T-helper 1 cell (primary cell): ENCODE measurements at places on chromosomes 3 and 15.

DNA sequence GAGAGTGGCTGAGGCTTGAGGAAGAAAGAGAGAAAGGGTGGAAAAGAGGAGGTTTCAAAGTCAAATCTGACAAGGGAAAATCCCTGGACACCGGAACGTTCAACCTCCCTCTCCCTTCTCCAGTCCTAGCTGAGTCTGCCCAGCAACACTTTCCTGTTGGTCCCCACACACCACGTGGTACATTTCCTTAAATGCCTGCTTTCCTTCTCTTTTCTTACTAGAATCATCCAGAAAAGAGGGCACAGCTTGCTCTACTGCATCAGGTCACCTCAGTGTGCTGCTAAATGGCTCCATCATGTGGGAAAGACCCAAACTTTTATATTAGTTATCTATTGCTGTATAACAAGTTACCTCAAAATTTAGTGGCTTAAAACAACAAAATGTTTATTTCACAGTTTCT lies 181.2 kb downstream of the NECTIN3 start:
- DNase-seq = no peak

DNA sequence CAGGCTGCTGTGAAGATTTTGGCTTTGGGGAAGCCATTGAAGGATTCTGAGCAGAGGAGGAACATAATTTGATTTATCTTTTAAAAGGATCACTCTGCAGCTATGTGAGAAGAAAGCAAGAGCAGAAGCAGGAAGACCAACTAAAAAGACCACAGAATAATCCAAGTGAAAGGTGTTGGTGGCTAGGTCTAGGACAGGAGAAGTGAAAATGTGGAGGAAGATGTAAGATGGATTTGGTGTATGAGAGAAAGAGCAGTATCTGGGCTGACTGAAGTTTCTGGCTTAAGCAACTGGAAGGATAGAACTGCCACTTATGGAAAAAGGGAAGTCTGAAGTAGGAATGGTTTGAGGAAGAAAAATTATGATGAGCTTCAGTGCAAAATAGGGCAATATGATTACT lies 62.0 kb downstream of the SFMBT1 start:
- no peak for DNase-seq

GRCh38 chr3:15820911-15821310 lies 23.1 kb upstream of the ANKRD28 start:
- no peak for DNase-seq

DNA sequence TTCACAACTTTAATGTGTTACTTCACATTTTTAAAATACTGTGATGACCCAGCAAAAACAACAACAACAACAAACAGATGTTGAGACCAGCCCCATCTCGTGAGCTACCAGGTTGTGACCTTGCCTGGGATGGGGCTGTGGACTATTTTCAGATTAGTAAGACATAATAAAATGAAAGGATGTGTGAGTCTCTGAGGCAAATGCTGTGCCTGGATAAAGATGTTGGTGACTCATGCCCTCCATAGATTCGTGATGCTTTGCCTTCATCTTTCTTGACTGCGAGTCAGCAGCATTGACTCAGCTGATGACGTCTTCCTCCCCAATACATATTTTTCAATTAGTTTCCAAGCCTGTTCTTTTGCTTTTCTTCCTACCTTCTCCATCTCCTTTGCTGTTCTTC lies 453.0 kb upstream of the CFAP20DC start:
- DNase-seq = peak; percentile 66

- no peak for DNase-seq
Observed at GRCh38 chr3:12179441-12179840, 20.7 kb upstream of the TIMP4 start.

- DNase-seq = peak; percentile 70
Observed at GRCh38 chr3:100209948-100210771, 50.6 kb upstream of the TBC1D23 start.

GRCh38 chr3:171614318-171614921 lies 154.2 kb upstream of the TNIK start:
- no peak for DNase-seq

DNA sequence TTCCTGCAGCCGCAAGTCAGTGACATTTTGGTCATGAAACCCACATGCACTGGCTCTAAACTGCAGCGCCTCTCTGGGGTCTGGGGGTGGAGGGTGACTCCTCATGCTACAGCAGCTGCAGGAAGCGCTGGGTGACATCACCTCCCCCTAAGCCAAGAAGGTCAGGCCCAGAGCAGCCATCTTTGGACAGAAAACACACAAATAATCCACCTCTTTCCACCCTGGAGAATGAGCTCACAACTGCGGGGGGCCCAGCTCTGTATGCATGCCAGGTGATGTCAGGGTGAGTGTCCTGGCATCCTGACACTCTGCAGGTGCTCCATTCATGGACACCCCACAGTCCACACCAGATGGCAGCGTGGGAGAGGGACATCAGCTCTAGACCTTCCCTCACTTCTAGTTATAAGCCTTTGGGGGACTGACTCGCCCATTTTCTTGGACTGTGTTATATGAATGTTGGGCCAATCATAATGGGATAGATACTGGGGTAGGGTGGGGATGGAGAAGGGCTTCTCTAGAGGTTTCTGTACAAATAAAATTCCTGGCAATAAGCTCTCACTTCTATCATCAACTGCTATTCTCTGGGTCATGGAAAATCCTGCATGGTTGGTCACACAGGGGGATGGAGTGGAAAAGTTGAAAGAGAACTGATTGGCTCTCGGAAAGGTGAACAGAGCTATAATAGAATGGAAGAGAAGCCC lies 70.7 kb upstream of the THBS1 start:
- no peak for DNase-seq

DNA sequence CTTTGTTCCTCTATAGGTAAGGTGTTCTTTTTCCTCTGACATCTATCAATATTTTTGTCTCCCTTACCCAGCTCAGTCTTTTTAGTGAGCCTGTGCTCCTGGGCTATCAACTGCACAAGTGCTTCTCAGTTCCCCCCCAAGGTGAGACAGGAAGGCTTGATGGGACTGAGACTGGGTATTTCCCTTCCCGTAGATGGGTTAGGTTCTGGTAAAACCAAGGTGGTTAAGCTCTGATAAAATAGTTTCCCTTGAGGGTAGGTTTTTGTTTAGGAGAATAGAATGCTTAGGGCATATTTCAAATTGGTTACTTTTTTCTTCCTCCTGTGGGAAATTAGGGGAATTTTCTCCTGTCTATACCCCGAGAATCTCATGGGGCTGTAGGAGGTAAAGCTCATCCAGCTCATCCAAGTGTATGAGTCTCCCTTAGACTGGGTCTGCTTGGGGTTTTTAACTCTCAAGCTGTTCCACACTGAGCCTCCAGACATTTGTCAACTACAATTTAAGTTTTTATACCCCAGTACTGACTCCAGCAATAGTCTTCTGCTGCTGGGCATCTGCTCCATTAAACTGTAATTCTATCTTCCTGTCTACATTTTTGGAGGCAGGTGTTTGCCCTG lies 44.9 kb downstream of the OXSR1 start:
- DNase-seq = no peak

GRCh38 chr3:25433868-25434267 lies 5.8 kb downstream of the RARB start:
- no peak for DNase-seq

- no peak for DNase-seq
Observed at GRCh38 chr15:68449389-68449788, 17.4 kb upstream of the ITGA11 start.

- peak; percentile 57 for DNase-seq
Observed at GRCh38 chr15:79967298-79968182, 3.5 kb downstream of the BCL2A1 start.

DNA sequence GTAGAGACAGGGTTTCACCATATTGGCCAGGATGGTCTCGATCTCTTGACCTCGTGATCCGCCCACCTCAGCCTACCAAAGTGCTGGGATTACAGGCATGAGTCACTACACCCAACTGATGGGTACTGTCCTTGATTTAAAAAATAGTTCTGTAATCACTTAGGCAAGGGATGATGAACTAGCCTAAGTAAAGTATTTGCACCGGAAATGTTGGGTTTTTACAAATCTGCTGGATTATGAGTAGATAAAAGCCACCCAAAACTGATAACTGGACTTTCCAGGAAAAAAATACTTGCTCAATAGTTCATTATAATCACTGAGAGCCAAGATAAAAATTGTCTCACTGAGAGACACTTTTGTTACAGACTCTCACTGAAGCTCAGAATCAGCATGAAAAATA lies 218.0 kb downstream of the WNT5A start:
- DNase-seq = no peak

GRCh38 chr3:178907081-178907480 lies 164.5 kb downstream of the ZMAT3 start:
- DNase-seq = no peak

DNA sequence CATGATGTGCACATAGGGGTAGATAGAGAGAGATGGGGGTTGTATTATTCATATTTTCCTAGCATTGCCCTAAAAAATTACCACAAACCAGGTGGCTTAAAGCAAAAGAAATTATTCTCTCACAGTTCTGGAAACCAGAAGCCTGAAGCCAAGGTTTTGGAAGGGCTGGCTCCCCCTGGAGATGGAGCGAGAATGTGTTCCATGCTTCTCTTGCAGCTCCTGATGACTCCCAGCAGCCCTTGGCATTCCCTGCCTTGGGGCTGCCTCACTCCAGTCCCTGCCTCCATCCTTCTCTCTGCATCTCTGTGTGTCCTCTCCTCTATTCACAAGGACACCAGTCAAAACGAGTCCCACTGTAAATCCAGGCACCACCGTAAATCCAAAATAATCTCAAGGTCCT lies 91.5 kb upstream of the FAM174B start:
- DNase-seq = no peak

- no peak for DNase-seq
Observed at GRCh38 chr3:41866298-41866697, 95.6 kb downstream of the ULK4 start.

DNA sequence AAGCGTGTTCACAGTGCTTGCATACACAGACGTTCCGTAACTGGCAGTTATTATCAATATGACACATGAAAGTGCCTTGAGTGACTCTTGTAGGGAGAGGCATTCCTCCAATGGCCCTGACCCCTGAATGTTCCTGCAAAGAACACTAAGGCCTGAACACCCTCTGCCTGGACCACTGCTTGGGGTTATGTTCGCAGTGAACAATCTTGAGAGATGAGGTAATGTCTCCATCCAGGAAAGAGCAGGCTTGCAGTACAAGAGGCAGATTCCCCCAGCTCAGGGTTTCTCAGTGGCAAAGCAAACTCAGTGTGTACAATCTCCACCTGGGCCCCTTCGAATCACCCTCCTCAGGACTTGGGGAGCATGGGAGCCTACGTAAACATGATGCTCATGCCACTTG lies 324.6 kb downstream of the MAGI1 start:
- no peak for DNase-seq

- DNase-seq = no peak
Observed at GRCh38 chr15:74200412-74200815, 2.2 kb downstream of the STRA6 start.

DNA sequence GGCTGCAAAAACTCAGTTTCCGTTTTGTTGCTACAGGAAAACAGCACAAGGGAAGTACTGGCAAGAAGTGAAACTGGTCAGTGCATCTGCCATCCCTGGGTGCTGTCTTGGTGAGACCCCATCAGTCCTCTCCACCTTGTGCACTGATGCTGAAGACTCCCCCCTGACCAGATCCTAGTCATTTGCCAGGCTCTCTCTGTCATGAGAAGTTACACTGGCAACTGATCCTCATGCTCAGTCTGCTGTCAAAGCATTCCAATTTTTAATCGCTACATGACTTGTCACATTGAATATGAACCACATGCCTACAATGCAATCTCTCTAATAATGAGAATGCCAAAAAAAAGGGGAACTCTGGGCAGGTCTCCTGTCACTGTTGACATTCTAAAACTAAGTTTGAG lies 296.5 kb downstream of the ZIC1 start:
- no peak for DNase-seq

DNA sequence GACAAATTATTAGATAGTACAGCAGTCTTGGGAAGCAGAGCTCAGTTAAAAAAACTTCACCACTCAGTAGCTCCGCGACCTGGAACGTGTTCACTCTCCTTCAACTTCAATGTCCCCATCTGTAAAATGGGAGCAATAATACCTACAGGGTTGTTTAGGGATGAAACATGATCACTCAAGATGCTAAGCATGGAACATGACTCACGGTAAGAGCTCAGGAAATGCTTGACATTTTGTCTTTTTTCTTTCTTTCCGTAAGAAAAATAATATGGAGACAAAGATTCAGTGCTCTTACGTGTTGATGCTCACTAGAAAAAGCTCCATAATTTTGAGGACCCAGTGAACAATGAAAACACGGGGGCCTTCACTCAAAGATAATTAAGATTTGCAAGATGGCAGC lies 606.7 kb upstream of the MDFIC2 start:
- no peak for DNase-seq

DNA sequence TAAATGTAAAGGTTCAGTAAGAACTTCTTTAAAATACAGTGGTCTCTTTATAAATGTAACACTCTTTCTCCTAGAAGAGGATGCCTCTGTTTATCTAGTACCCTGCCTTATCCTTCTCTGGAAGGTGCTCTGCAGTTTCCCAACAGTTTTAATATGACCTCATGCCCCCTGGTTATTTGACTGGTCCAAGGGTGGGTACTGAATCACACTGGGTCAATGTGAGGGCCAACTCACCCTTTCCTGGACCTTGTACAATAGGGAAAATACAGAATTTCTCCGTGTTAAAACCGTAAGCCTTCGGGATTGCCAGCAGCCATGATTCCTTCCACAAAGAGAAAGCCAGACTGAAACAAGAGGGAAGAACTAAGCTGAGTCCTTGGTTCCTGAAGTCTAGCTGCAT lies 9.2 kb downstream of the DCBLD2 start:
- no peak for DNase-seq

DNA sequence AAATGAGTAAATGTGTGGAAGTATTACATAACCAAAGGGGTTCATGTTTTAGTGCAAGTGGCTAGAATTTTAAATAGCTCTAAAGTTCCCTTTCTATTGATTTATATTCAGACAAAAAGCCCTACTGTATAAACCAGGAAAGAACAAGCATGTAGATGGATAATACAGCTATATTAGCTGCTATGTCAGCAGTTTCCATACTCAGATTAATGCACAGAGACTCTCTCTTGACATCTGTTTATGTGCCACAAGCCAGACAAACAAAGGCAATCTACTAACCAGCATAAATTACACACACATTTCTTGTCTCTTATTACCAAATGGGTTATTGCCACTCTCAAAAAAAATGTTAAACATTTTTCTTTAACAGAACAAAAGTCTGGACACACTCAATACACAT lies 760.1 kb upstream of the NECTIN3 start:
- DNase-seq = no peak

GRCh38 chr3:123072564-123072963 lies 5.7 kb downstream of the PDIA5 start:
- DNase-seq = no peak

DNA sequence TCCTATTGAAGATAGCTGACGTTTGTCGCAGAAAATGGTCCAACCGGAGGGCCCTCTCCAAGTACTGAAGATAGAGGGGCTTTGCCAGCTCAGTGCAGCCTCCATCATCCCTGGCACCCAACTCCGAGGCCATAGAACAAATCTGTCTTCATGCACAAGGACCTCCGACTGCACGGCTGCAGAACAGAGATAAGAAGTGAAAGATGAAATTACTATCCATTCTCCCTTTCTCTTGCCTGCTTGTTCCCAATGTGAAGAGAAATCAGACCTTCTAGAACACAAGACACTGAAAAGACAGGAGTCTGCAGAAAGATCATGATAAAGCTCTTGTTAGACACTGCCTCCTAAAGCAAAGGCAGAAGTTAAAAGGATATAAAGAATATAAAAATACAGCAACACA lies 19.9 kb downstream of the INO80 start:
- no peak for DNase-seq

GRCh38 chr15:39429898-39430357 lies 151.0 kb upstream of the THBS1 start:
- no peak for DNase-seq

GRCh38 chr3:65398953-65399352 lies 639.8 kb downstream of the MAGI1 start:
- no peak for DNase-seq
